ENCODE measurements at places on chromosomes 4 and X. TPM values are rescaled to one million over a fixed set of nuclear protein-coding genes. Genes with fewer than 3 reads are reported as not detected.

DNA sequence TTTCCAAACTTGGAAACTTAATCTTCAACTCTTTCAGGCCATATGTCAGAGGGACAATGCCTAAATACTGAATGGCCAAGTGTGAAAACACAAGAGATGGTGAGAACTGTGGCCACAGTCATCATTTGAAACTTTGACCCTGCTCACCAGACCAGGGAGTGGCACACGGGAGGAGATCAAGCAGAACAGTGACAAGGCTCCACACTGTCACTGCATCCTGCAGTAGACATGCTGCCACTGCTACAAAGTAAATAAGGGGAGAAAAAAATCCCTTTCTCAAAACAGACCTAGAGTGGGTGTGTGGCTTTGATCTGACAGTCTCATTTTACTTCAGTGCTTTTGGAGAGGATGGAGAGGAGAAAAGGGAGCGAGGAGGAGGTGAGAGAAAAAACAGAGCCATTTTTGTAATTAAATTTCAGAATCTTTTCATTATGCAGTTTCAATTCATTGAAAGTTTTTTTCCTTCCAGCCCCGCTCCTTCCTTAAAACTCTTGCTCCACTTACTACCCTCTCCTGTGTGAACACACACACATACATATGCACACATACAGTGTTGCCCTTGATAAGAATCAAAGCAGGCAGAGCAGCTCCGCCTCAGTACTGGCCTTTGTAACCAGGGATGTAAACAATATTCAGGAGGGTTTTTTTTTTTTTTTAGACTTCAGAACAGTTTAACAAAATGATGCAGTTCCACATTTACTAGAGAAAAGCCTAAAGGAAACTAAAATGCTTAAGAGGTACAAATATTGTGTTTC lies 34.4 kb downstream of the NEXMIF start:
- no peaks in the 10 kb centered on the region for H3K4me1 ChIP-seq
- no peak for DNase-seq
- no peaks in the 10 kb centered on the region for H3K36me3 ChIP-seq

DNA sequence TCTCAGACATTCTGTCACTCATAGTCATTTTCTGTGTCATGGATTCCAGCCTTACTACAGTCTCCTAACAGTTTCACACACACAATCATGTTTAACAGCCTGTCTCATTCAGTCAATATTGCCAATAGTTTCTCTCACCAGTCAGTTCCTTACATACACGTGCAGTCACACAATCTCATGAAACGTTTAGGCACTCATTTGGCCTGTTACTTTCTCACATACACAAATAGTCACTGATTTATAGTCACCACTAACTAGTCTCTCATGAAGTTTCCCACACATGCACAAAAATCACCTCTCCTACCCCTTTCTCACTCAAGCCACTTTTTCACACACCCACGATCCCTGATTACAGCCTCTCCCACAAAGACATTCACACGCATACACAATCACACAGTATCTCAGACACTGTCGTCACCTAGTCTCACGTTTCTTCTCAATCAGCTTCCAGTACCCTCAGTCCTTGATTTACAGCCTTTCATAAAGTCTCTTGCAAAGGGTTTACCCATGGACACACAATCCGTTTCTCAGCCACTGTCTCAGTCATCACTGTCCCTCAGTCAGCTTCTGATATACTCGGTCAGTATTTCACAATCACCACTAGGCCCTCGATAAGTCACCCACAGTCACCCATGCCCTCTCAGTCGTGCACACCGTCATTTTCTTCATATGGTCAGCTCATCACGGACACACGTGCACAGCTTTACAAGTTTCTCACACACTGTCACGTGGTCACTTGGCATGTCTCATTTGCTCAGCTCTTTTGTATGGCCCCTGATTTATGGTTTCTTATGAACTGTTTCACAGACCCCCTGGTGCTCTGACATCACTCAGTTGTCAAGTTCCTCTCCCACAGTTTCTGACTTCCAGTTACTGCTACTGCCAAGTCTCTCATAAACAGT lies 4.2 kb upstream of the CFP start:
- H3K36me3 ChIP-seq = peaks cover 28% of the 10 kb centered on the region
- H3K4me3 ChIP-seq = no peak overlapping the region
- no peak for DNase-seq
- no peak overlapping the region for H3K27ac ChIP-seq
- H3K27me3 ChIP-seq = no peaks in the 10 kb centered on the region

The SMARCA5 gene
- 19.3 TPM for total RNA-seq

- no peaks in the 10 kb centered on the region for H3K4me1 ChIP-seq
- no peak overlapping the region for H3K27ac ChIP-seq
- DNase-seq = no peak
- H3K4me3 ChIP-seq = no peak overlapping the region
Observed at GRCh38 chrX:13285693-13286092, 34.2 kb downstream of the ATXN3L start.

- no peaks in the 10 kb centered on the region for H3K36me3 ChIP-seq
- no peaks in the 10 kb centered on the region for H3K4me1 ChIP-seq
- no peak overlapping the region for H3K4me3 ChIP-seq
- no peaks in the 10 kb centered on the region for H3K27me3 ChIP-seq
Observed at GRCh38 chr4:54556051-54556450, 101.7 kb upstream of the KIT start.

GRCh38 chr4:93759506-93759905 lies 69.0 kb upstream of the ATOH1 start:
- no peaks in the 10 kb centered on the region for H3K4me1 ChIP-seq
- no peak for DNase-seq
- no peak overlapping the region for H3K4me3 ChIP-seq

The TNIP3 gene
- not detected for total RNA-seq

DNA sequence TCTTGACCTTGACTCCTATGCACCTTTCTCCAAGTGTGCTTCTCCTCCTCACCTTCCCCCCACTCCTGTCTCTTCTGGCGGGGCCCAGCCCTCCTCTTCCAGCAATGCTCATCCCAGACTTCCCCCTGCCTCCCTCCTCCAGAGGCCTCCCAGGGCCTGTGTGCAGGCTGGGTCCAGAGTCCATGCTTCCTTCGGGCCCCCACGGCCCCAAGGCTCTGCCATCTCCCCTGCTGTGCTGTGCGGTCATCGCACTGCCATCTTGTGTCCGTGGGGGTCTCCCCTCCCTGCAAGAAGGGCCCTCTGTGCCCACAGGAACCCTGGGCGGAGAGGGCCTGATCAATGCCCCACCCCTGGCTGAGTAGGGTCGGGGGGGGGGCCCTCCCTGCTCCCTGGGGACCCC lies 27.3 kb downstream of the ATP2B3 start:
- no peak for DNase-seq
- no peak overlapping the region for H3K27ac ChIP-seq
- H3K4me1 ChIP-seq = no peaks in the 10 kb centered on the region
- H3K36me3 ChIP-seq = no peaks in the 10 kb centered on the region
- no peak overlapping the region for H3K4me3 ChIP-seq
- no peaks in the 10 kb centered on the region for H3K27me3 ChIP-seq

The SSX4 gene
- not detected for total RNA-seq

GRCh38 chr4:1855333-1856070 lies 454 bp downstream of the LETM1 start:
- peak overlapping the region; percentile 93 for H3K27ac ChIP-seq
- peak overlapping the region; percentile 96 for H3K4me3 ChIP-seq
- H3K27me3 ChIP-seq = no peaks in the 10 kb centered on the region
- H3K4me1 ChIP-seq = peaks cover 59% of the 10 kb centered on the region
- no peaks in the 10 kb centered on the region for H3K36me3 ChIP-seq

DNA sequence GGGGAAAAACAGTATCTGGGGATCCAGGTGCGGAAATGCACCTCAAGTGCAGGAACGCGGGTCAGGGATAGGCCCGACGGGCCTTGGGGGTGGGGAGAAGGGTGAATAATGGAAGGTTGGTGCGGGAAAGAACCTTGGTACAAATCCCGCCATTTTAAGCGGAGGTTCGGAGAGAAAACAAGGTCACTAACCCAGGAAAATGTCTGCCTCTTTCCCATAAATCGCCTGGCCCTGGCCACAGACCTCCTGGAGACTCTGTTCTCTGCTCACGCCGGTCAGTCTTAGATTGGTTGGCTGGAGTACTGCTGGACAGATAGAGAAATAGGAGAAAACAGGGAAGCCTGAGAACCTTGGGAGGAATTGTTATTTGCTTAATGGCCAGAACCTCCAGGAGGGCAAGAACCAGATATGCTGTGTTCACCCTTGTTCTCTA lies 897 bp upstream of the FBXL5 start:
- H3K36me3 ChIP-seq = no peaks in the 10 kb centered on the region
- H3K4me3 ChIP-seq = peak overlapping the region; percentile 94
- no peaks in the 10 kb centered on the region for H3K27me3 ChIP-seq
- H3K4me1 ChIP-seq = peaks cover 43% of the 10 kb centered on the region
- no peak for DNase-seq
- peak overlapping the region; percentile 96 for H3K27ac ChIP-seq

The CDX4 gene
- total RNA-seq = not detected

The SYNPO2 gene
- 15.3 TPM for total RNA-seq

The MTNR1A gene
- not detected for total RNA-seq

DNA sequence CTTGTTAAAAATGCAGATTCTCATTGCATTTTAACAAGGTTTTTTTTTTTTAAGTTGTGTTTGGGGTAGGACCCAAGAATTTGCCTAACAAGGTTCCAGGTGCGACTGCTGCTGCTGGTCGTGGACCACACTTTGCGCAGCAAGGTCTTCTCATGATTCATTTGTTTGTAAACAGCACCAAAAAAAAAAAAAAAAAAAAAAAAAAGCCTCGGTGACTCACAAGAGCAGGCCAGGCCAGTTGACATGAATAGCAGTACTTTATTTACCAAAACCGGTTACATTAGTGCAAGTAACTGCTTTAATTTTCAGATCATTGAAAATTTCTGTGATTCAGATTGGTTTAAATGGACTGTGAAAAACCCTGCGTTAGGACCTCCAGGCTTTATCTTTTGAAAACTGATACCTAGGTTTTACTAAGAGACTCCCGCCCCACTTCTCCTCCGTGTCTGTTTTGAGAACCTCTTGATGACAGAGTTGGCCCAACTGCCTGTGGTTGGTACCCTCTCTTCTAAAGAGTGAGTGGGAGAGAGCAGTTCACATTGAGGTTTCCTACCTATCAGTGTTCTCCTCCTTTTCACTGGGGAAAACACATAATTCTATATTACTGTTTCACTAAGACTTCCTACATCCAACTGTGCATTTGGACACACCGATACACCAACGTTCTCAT lies 86.2 kb downstream of the PHEX start:
- no peaks in the 10 kb centered on the region for H3K27me3 ChIP-seq
- H3K27ac ChIP-seq = no peak overlapping the region
- no peaks in the 10 kb centered on the region for H3K4me1 ChIP-seq
- DNase-seq = no peak

The COL4A6 gene
- 14.9 TPM for total RNA-seq

The ZFP42 gene
- total RNA-seq = not detected

DNA sequence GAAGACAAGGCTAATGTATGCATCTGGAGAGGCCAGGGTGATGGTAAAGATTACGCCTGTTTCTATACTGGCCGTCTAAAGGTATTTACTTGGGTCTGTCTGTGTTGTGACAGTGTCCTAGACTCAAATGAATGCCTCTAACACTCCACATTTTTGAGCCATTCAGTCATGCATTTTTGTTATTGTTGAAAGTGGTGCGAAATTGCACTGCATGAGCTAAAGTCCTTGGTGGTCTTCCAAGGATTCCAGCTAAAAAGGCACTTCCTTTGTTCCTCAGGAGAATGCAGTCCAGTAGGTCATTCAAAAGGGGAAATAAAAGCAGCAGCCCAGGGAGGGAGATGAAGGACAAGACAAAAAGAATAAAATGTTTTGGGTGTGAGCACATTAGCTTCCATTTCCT lies 3.0 kb downstream of the GPC4 start:
- no peaks in the 10 kb centered on the region for H3K27me3 ChIP-seq
- no peak overlapping the region for H3K4me3 ChIP-seq
- no peaks in the 10 kb centered on the region for H3K36me3 ChIP-seq
- no peak for DNase-seq

The KCTD8 gene
- 1.6 TPM for total RNA-seq

- no peaks in the 10 kb centered on the region for H3K4me1 ChIP-seq
- H3K27ac ChIP-seq = no peak overlapping the region
- DNase-seq = no peak
- H3K36me3 ChIP-seq = no peaks in the 10 kb centered on the region
- H3K27me3 ChIP-seq = no peaks in the 10 kb centered on the region
- H3K4me3 ChIP-seq = no peak overlapping the region
Observed at GRCh38 chrX:74117962-74118902, 185.7 kb upstream of the ZCCHC13 start.

DNA sequence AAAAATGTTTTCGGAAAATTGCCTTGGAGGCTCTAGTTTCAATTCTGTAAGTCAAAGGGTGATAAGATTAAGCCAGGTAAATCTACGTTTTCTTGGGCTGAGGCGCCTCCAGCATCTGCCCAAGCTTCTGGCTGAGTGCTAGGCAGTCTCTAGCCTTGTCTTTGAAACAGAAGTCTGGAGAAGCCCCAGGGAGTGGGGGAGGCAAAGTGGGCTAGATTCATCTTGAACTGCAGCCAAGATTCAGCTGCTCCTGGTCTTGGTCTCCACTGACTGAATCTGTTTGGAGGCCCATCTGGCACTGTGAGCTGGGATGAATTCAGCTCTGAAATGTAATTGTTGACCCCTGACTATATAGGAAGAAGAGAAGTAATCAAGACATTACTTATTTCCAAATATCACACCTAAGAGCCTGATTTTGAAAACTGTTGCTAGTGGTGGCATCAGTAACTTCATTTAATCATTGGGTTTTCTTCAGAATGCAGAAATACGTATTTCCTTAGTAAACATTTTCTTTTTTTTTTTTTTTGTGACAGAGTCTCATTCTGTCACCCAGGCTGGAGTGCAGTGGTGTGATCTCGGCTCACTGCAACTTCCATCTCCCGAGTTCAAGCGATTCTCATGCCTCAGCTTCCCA lies 187.3 kb upstream of the LEF1 start:
- peaks cover 15% of the 10 kb centered on the region for H3K4me1 ChIP-seq
- no peak overlapping the region for H3K27ac ChIP-seq
- no peak overlapping the region for H3K4me3 ChIP-seq
- peaks cover 9% of the 10 kb centered on the region for H3K27me3 ChIP-seq

- no peaks in the 10 kb centered on the region for H3K4me1 ChIP-seq
- no peak for DNase-seq
- H3K4me3 ChIP-seq = no peak overlapping the region
- no peaks in the 10 kb centered on the region for H3K36me3 ChIP-seq
Observed at GRCh38 chrX:447052-447451, 60.3 kb upstream of the PPP2R3B start.

The XKRX gene
- total RNA-seq = 42.5 TPM

The ARHGAP24 gene
- 17.8 TPM for total RNA-seq

Measured in suprapubic skin (tissue), 4 donors.